ENCODE measurements at places on chromosomes 1 and 21.

DNA sequence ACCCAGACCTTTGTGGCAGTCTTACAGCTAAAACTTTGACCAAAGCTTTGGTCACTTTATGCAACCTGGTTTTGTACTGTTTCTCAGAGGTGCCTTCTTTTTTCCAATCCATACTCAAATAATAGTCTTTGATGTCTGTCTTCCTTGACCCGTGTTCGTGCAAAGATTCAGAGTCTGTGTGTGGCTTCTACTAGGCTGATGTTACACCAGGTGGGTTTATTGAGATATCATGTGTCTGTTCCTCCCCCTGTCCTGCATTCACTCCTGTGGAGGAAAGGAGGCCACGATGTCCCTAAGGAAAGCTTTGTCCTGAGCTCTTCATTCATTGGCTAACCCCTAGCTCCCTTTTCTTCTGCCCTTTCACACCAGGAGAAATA lies 15.0 kb upstream of the IKBKE start:
- no peak for DNase-seq

GRCh38 chr1:228497206-228497605 lies 10.0 kb downstream of the RNF187 start:
- DNase-seq, result no peak

- no peak for DNase-seq
These were observed 5.1 kb upstream of the TMCO4 start for GRCh38 chr1:19804831-19805251.

- DNase-seq, result no peak
These were observed 22.8 kb downstream of the HEATR1 start for GRCh38 chr1:236581528-236581927.

DNA sequence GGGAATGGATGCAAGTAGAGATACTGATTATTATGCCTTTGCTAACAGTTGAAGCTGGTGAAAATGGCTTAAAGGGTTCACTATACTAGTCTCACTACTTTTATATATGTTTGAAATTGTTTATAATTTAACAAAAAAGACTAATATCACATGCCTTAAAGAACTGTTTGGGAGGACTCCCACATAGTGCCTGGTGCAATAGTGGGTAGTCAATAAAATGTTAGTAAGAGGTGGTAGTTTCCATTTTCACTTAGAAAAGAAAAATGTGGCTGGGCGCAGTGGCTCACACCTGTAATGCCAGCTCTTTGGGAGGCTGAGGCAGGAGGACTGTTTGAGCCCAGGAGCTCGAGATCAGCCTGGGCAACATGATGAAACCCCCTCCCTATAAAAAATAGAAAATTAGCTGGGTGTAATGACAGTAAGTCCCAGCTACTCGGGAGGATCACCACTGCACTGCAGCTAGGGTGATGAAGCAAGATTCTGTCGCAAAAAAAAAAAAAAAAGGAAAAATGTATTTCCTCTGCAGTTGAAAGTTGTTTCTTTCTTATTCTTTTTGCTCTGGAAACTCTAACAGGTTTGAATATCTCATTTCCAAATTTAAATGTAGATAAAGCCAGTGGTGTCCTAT lies 24.5 kb downstream of the C21orf91 start:
- no peak for DNase-seq

DNA sequence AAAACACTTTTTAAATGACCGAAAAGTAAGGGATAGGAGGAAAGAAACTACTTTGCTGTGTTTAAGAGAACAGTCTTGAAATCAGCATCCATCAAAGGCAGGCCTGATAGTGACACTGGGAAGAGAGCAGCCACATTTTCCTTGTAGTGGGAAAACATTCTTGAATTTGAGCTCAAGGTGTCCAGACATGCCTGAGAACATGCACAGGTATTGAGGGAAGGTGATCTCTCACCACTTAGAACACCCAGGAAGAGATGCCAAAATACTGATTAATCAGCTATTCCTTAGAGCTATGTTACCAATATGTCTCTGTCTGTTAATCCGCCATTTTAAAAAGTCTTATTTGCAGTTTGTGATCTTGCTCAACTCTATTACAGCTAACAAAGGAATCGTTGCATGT lies 25.9 kb downstream of the IL12RB2 start:
- no peak for DNase-seq

DNA sequence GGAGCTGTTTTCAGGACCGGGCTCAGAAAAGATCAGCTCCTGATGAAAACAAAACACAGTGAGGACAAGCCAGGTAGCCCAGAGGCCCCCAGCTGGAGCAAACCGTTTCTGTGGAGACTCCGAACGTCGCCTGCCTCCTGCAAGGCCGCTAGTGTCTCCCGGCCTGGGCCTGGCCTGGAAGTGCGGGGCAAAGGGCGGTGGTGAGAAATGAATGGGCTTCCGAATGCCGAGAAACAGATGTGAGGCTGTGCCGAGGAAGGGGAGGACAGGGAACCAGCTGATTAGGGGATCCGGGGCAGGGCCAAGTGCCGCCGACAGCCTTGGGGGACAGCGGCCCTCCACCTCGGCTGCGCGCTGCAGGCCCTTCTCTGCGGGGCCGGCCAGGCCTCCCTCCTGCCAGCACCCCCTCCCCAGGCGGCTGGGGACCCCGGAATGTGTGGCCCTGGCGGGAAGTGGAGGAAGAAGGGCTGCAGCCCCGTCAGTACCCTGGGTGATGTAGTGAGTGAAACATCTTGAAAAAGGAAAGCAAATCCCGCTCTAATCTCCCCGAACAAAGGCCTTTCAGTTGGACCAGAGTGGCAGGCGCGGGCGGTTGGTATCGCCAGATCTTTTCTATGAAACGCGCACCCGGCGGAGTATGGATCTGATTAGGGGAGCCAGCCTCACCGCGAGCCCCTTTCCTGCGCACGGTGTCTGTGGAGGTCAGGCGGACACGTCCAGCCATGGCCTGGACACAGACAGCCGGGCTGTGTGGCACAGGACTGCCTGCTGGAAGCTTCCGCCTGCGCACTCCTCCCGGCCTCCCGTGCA lies 52.6 kb downstream of the PRDM16 start:
- DNase-seq, result no peak

DNA sequence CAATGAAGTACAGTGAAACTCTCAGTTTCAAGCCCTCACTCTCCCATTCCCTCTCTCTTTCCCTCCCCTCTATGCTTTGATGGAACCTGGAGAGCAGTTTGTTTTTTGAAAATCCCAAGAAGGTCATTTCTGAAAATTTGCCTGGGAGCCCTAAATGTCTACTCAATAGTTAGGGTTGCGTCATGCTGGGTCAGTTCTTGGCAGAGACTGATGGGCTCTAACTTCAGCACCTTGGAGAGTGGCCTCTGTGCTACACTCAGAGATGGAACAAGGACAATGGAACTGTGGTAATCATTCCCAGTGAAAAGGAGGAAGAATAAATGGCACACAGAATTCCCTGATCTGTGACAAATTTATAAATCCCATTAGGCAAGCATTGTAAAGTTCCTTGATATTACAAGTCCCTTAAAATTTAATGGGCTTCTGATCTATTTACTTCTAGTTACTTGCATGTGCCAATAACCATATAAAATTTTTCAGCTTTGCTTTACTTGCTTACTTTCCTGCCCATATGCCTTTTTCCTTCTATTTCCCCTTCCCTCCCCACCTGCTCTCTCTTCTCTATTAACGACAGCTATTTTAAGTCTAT lies 182.9 kb upstream of the KCND3 start:
- peak; percentile 1 for DNase-seq

- DNase-seq, result no peak
These were observed 4.8 kb downstream of the ARPC5 start for GRCh38 chr1:183630748-183631147.

DNA sequence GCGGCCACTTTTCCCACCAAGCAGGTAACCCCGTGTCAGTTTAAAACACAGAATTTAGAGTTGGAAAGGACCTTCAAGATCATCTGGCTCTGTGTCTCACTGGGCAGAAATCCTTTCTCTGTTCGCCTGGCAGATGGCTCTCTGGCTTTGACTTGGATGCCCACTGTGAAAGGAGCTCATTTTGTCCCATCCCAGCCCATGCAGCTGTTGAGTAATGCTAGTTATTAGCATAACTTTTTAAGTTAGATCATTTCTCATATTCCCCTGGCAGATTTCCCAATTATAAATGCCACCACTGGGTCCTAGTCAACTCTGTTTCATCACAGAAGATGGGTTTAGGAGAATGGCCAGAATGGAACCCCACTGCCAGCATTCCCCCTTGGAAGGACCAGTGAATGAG lies 55.9 kb downstream of the SLC35F3 start:
- no peak for DNase-seq

GRCh38 chr1:1318131-1318652 lies 6.3 kb downstream of the INTS11 start:
- DNase-seq, result peak; percentile 86

- DNase-seq, result no peak
These were observed 5.7 kb upstream of the ADGRB2 start for GRCh38 chr1:31769720-31770390.

- peak; percentile 85 for DNase-seq
These were observed 34.2 kb upstream of the JUN start for GRCh38 chr1:58818075-58818474.

- no peak for DNase-seq
These were observed 555.5 kb upstream of the NR5A2 start for GRCh38 chr1:199472018-199472417.

DNA sequence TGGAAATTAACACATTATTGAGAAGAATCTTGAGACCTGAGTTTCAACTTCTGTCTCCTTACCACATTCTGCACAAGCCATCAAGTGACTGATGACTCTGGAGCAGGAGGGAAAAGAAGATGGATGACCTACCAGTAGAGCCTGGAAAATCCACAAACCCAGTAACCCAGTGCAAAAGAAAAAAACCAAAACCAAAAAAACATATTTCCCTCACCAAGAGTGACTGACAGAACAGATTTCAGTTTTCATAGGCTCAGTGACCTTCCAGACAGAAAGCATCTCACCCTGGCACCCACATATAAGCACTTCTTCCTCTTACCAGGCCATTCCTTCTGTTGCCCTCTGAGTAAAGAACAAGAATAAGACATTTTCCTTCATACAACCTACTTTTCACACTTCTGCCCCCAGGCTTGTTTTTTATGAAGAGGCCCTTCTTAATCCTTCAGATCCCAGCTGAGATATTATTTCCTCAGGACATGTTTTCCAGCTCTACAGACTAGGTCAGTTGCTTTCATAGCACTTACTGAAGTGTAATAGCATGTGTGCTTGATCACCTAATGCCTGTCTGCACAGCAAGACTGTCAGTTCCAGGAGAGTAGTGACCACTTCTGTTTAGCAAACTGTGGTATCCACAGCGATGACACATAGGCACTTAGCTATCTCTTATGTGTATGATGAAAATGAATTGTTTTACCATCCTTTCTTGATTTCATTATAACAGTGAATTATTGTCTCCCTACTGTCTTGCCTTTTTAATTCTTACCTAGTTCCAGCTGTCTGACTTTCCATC lies 4.0 kb downstream of the TSACC start:
- no peak for DNase-seq

DNA sequence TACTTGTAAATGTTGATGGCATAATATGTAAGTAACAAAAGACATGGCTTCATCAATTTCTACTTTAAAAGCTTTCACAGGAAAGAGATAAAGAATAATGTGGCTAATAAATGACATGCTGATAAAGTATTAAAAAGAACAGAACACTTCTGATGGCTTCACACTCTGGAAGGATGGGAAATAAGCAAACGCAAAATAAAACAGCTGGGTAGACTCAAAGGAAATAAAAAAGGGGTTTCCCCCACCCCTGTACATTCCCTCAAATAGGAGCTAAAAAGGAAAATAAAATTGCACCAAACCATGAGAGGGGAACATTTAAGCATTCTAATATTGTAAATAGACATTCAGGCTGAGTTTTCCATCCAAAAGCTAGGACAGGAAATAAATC lies 27.0 kb upstream of the DYRK1A start:
- no peak for DNase-seq

DNA sequence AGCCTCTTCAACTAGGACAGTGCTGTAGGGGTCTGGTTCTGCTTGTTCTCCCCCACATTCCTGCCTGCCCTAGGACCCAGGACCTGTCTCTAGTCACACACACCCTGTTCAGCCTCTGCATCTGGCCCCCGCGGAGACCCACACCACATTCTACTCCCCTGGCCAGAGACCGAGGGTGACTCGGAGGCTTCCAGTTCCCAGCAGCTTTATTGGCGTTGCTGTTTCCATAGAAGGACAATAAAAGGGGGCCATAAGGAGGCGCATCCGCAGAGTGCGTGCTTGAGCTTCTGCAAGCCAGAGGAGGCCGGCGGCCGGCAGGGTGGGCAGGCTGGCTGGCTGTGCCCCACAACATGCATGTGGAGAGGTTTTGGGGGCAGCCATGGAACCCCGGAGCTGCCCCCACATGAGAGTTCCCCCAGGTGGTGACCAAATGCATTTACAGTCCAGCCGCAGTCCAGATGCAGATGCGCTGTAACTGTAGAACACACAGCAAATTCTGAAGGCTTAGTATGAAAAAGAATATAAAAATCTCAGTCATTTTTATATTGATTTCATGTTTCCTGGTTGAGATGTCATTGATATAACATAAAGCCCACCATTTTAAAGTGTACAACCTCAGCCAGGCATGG lies 52.4 kb downstream of the PDE9A start:
- no peak for DNase-seq

GRCh38 chr1:246782120-246782900 lies 58.1 kb downstream of the SCCPDH start:
- DNase-seq, result peak; percentile 58

- DNase-seq, result no peak
These were observed 88.1 kb downstream of the SLC45A1 start for GRCh38 chr1:8406011-8406410.

Measured in non-pigmented ciliary epithelial cell (primary cell).